ENCODE measurements at places on chromosomes 4 and X.

DNA sequence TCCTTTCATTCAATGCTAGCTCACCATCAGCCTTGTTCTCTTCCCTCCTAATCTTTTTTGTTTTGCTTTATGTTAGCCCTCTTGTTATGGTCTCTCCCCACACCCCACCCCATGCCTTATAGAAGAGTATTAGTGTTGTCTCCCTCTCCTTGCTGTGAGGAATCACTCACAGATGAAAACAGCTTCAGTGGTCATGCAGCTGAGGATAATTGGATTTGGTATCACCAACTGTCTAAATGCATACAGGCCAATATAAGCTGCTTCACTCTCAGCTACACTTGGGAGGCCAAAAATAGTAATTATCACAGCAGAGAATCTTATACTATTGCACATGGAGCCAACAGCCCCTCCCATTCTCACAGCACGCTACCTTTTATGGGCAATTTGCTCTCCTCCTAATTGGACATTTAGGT lies 494.6 kb upstream of the FAM241A start:
- DNase-seq = no peak

GRCh38 chr4:2937146-2937857 lies 25.9 kb downstream of the NOP14 start:
- DNase-seq = no peak

- no peak for DNase-seq
These were observed 75.1 kb downstream of the TENM3 start for GRCh38 chr4:182318256-182318655.

DNA sequence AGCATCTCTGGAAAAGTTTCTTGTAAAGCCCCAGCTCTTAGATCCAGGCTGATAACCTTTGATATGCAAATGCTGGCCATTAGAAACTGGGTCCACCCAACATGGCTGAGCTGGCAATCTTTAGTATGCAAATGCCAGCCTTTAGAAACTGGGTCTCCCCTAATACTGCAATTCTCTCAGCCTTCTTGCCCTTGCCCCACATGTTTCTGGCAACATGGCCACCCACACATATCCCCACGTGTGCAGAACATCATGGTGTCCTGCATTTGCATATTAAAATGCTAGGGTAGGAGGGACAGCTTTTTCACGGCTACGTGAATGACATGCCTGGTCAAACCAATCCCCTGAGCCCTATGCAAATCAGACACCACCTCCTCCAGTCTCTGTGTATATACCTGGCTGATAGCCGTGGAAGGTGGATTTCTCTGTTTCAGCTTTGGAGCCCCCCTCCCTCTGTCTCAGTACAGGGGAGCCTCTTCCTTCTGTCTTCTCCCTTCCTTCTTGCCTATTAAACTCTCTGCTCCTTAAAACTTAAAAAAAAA lies 344.0 kb upstream of the NWD2 start:
- DNase-seq = no peak

GRCh38 chrX:71171110-71171801 lies 26.6 kb downstream of the NLGN3 start:
- no peak for DNase-seq

- DNase-seq = no peak
These were observed 53.9 kb upstream of the PDLIM3 start for GRCh38 chr4:185589067-185589836.

DNA sequence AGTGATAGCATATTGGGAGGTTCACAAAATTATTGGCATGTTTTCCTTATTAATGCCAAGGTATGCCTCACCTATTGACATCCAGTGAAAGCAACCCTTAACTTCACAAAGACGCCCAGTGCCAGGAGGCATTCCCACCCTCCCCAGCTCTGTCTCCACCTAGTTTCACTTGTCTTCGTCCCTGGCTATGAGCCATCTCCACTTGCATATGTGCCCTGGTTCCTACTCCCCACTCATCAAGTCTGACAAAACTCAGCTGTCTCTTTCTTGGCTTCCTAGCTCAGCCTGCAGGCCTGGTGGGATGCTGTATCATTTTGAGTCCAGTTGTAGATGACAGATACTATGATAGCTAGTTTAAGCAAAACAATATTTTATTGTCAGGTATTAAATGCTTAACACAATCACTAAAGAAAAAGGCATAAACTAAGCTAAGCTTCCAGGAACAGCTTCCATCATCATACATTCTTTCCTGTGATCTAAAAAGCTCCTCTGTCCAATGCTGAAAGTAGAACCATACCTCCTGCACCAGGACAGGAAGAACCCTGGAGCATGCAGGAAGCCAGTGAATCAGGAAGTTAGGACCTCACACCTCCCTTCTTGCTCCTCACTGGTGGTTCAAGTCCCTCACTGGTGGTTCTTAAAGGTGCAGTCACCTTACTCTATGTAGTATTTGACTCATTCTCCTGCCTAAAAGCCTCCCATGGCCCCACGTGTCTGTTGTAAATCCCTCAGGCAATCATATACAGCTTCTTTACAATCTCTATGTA lies 410.3 kb upstream of the RASGEF1B start:
- DNase-seq = no peak

DNA sequence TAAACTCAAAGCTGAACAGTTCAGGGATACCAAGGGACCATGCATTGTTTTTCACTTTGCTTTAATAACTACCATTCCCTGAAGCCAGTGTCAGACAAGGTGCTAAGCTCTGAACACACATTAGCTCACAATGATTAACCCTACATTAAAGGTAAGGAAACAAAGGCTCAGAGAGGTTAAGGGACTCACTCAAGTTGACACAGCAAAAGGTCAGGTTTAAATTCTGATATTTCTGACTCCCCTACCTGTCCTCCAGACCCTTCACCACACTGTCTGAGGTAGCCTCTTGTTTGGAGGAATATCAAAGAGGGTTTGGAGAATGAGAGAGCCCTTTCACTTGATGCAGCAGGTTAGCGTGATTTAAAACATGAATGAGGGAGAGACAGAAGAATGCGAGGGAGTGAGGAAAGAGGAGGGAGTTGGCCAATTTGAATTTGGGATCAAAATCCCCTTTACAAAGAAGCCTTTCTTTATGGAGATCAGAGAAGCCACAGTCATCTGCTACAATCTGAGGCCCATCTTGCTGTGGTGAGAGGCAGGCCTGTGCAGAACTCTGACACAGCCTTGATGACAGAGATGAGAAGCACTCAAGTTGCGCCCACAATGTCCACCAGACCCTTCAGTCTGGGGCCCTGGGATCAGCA lies 103.5 kb downstream of the FHDC1 start:
- DNase-seq = no peak

DNA sequence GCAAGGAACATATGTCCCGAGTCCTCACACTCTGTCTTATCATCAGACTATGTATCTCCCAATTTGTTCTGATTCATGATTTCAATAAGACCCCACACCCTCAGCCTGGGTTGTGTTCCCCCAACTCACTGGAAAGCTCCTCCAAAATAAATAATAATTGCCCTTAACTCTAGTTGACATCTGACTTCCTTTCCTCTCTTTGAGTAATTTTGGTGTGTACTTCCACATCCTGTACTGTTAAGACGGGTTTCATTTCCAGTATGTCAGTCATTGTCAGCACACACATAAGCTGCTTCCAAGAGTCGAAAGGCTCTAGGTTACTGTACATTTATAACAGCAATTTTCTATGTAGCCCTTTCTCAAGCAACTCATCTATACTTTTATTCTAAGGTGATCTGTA lies 52.2 kb upstream of the C1QTNF7 start:
- no peak for DNase-seq

Measured in stimulated activated CD4-positive, alpha-beta T cell treated with anti-CD3 and anti-CD28 coated beads, Interleukin-1b, Interleukin-23, amount 100 ng/mL, for 1 hour (primary cell).